ENCODE measurements at places on chromosomes 6 and 20.

GRCh38 chr20:14888134-14888533 lies 550.7 kb upstream of the FLRT3 start:
- no peak for DNase-seq

DNA sequence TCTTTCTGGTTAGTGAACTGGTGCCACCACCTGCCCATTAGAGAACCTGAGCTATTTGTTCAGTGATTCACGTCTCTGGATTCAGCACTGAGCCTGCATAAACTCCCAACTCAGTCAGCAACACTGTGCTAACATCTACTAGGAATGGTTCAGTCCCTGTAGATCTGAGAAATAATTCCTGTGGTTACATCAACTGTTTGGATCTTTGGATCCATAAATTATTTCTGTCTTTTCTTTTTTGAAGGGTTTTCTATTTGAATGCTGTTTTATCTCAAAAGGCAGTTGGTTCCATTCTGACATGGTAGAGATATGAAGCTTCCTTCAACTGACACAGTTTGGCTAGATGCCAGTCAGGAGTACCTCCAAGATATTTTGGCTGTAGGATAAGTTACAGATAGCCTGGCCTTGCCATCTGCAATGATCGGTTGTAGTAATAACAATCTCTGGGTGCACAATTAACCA lies 125.9 kb downstream of the TRMT11 start:
- no peak for DNase-seq

DNA sequence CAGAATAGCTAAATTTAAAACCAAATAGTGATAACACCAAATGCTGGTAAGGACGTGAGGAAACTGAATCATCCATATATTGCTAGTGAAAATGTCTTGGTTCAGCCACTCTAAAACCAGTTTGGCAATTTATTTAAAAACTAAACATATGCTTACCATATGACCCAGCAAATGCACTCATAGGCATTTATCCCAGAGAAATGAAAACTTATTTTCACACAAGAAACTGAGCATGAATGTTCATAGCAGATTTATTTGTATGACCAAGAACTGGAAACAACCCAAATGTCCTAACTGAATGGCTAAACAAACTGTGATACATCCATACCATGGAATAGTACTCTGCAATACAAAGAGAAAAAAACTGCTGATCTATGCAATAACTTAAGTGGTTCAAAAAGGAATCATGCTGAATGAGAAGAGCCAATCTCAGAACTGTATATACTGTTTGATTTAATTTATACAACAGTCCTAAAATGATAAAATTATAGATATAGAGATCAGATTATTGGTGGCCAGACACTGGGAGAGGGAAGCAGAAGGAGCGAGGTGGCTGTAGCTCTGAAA lies 115.6 kb upstream of the ADGRF1 start:
- no peak for DNase-seq

- no peak for DNase-seq
Observed at GRCh38 chr20:9493803-9494202, 20.6 kb upstream of the LAMP5 start.

DNA sequence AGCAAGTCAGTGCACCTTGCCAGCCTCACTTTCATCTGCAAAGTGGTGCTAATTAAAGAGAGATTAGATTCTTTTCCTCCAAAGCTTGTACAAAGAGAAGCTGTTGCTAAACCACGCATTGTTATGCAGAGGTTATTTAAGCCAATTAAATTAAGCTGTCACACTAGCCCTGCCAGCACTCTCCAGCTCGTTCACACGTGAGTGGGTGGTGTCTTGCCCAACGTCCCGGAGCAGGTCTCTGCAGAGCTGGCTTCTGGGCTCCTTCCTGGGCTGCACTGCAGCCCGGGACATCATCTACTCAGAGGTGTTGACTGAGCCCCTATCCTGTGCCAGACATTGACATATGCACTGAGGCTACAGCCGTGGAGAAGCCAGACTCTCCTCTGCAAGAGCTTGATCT lies 401.6 kb upstream of the SULF2 start:
- no peak for DNase-seq

DNA sequence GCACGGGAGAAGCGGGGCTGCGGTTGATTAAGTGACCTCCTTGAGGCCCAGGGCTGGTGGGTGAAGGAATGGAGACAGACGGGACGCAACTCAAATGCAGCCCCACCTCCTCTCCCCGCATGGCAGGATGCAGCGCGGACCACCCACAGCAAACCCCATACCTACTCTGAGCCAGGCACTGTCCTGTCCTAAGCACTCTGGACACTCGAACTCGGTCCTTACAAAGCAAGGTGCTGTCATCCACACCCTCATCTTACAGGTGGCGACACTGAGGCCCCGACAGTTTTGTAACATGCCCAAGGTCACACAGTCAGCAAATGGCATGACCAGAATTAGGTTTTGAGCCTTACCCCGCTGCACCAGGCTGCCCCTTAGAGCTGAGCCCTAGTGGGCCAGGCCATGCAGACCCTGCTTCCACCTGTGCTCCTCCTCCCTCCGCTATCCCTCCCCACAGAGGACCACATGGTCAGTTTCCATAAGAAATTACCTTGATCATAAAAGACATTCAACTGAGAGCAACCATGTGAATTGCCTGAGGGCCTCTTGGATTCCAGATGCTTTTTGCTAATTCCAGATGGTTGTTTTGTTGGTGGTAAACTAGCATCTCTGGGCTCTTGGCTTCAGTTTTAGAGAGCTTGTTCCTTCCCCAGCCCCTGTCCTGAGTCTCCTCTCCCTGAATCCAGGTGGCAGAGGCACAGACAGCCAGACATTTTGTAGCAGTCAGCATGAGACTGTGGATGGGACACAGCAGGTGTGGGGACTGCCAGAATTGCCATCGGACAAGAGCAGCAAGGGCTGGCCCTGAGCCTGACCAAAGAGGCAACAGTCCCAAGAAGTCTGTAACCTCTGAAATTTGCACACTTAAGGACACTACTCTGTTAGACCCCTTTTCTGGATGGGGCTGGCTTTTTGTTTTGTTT lies 171.9 kb upstream of the PMEPA1 start:
- DNase-seq = no peak

GRCh38 chr6:14455427-14455826 lies 337.9 kb downstream of the CD83 start:
- DNase-seq = no peak

- DNase-seq = no peak
Observed at GRCh38 chr6:50847890-50848594, 29.4 kb downstream of the TFAP2B start.

DNA sequence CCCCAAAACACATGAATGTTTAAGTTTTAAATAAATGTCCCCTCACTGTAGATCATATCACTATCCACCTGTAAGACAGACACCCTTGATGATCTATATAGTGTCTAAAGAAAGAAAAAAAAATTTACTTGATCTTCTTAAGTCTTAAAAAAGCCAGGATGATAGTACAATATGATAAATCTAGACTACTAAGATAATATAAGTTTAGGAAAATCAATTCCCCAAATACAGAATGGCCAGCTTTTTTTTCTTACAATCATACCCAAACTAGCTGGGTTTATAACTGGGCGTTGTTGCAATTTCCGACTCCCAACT lies 14.4 kb downstream of the ZNF217 start:
- DNase-seq = no peak

GRCh38 chr6:21333715-21334114 lies 259.8 kb upstream of the SOX4 start:
- DNase-seq = no peak

GRCh38 chr6:158253248-158253647 lies 59.0 kb upstream of the TULP4 start:
- DNase-seq = no peak

DNA sequence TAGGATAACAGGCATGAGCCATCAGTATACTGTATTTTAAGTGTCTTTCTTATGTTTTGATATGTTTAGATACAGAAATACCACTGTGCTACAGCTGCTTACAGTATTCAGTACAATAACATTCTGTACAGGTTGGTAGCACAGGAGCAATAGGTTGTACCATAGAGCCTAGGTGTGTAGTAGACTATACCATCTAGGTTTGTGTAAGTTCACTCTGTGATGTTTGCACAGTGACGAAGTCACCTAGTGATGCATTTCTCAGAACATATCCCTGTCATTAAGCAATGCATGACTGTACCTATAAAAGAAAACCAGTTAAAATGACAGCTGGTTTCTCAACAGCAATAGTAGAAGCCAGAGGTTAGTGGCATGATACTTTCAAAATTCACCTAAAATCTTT lies 3.0 kb upstream of the ZBTB24 start:
- DNase-seq = no peak

DNA sequence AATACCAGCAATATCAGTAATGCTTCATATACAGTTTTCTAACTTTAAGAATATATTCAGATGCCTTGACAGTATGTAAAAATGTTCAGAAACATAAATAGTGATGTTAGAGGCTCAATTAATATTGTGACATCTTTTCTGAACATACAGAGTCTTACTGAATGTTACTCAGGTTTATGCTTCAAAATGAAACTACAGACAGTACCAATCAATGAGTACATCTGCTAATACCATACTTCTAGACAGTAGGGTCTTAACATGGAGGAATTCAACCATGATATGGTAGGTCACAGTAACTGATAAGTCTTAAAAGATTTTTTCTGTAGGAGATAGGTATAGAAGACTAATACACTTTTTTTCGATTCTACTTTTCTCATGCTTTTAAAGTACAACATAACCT lies 8.3 kb downstream of the GCLC start:
- DNase-seq = no peak
